NCI-H1417 treated with DMSO at 0.1 percent for 48 hours (cell line): ENCODE measurements at places on chromosomes 7 and 10.

- DNase-seq: no peak
Measured at GRCh38 chr10:13810568-13810967, 223.8 kb downstream of the PRPF18 start.

- DNase-seq: no peak
Measured at GRCh38 chr7:124398937-124399552, 366.2 kb upstream of the TMEM229A start.

GRCh38 chr7:150982351-150982750 is 4.2 kb upstream of the KCNH2 start:
- DNase-seq: no peak

- DNase-seq: no peak
Measured at GRCh38 chr10:19412531-19412930, 363.9 kb downstream of the MALRD1 start.

GRCh38 chr7:81790120-81790500 is 20.3 kb upstream of the HGF start:
- DNase-seq: no peak

GRCh38 chr7:151244841-151245346 is 3.6 kb downstream of the SMARCD3 start:
- no peak for DNase-seq

- no peak for DNase-seq
Measured at GRCh38 chr10:67520924-67521520, 175.0 kb downstream of the CTNNA3 start.

GRCh38 chr7:141652691-141653090 is 49.3 kb downstream of the DENND11 start:
- no peak for DNase-seq
